ENCODE measurements at places on chromosomes 3 and 15.

DNA sequence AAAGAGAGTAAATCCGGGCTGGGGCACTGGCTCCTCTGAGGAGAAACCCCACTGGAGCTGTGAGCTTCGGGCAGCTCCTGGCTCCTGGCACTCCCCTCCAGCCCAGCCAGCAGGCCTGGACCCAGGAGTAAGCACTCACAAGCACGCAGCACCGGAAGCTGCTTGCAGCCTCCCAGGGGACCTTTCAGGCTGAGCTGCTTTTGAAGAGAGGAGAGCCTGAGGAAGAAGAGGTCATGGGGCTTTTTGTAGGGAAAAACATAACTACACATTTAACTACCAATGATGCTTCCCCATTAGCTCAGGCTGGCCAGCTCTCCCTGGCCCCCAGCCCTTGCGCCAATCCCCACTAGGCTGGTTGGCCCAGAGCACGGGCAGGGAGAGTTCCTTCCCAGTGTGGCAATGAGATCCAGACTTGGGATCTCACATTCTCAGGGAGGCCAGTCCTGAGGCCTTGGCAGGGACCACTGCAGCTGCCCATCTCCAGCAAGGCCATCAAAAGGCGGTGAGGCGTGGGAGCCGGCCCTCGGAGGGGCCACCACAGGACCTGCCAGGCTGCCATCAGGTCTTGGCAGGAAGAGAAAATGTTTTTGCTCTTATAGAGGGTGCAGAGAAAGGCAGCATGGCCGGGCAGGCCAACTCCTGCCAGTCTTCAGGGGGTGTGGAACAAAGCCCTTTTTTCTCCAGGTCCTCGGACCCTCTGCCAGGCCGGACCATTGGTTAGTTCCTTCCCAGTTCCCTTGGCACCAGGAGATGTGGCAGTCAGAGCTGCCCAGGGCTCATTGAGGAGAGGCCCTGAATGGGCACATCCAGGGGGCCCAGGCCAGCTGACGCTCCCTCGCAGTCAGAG is 41.5 kb upstream of the MFGE8 start:
- peak; percentile 30 for DNase-seq

DNA sequence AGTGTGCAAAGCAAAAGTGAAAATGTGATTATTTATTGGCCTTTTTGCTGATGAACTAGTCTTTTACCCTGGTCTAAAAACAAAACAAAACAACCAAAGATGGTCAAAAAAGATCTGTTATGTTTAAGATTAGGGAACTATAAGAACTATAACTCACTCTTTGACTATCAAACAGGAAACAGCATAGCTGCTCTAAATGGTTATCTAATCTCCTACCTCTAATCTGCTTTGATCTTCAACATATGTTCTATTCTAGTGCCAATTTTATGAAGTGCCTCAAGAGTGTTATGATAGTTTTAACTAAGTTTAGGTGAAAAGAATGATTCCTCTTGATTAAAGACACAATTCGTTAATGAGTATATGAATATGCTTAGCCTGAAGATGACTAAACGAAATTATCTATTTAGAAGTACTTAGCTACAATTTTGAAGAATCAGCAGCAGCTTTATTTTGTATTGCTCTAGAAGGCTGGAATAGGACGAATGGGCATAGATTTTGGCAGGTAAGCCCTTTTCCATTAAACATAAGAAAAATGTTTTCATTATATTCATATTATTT is 46.0 kb downstream of the SETD2 start:
- no peak for DNase-seq

GRCh38 chr3:172065527-172065926 is 26.1 kb downstream of the FNDC3B start:
- DNase-seq: peak; percentile 62

DNA sequence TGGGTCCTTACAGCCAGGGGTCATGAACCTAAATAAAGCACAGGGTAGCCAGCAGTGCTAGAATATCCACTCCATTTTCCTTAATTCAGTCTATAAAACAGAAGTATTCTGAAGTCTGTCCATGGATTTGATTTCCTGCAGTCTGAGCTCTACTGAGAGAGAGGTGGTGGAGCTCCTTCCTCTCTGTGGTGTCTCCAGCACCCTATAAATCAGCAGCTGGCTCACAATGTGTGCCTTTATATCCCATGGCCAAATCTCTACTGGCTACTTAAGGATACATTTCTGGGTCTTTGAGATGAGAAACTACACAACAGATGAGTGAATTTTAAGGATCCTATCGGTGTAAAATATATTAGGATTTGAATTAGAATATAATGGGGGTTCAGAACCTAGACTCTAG is 339.9 kb upstream of the RBMS3 start:
- no peak for DNase-seq

DNA sequence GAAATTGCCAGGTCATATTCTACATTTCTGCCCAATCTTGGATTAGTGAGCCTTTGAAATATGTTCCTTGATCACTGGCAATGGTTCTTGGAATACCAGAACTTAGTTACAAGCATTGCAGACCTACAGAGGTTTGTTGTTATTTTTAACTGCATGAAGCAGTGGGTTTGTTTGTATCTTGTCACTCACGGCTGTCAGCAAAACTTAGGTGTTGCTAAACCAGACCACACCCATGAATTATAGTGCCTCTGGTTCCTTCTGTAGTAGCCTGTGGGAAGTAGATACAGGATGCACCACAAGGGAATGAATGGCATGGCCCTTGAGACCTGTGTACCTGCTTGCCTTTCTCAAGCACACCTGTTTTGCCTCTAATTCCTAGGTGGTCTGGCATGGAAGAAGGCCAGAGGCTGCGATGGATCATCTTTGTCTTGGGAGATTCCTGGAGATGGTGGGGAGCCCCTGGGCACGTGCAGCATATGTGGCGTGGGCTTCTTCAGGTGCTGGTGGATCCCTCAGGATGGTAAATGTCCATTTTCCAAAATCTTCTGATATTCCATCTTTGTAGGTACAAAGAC is 138.8 kb downstream of the SNRPN start:
- DNase-seq: no peak

GRCh38 chr3:177883957-177884356 is 652.3 kb upstream of the KCNMB2 start:
- no peak for DNase-seq

DNA sequence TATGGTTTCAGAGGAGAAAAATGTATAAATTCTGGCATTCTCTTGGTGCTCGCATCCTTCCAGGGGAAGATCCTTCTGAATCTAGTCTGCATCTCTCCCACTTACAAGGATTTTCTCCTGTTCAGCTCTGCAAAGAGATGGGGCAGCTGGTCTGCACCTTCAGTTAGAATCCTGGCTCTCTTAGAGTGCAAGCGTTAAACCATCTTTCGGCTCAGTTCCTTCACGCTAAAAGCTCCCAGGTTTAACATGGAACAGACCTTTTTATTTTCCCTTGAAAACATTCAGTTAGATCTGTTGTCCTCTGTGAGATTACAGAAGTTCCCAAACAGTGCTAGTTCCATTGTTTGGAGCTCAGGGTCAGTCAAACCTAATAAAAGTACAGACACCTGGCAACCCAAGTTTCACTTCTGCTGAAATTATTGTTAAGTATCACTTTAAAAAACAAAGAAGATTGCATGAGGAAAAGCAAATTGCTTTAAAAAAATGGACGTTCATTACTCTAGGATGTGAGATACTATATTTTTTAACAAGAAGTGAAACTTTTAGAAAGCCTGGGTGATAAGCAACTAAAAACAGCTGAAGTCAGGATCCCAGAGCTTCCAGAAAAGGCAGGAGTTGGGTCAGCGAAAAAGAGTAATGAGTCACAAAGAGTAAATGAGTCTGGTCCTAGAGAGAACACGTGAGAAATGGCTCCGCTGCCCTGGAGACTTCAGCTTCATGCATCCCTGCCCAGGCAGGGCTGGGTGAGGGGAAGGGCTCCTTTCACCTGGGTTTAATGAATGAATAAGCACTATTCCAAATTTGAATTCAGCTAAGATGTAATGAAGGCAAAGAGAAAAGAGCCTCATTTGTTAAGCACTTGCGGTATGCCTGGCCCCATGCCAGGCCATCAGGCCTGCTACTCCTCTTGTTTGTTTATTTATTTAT is 63.3 kb downstream of the ABTB1 start:
- DNase-seq: no peak

DNA sequence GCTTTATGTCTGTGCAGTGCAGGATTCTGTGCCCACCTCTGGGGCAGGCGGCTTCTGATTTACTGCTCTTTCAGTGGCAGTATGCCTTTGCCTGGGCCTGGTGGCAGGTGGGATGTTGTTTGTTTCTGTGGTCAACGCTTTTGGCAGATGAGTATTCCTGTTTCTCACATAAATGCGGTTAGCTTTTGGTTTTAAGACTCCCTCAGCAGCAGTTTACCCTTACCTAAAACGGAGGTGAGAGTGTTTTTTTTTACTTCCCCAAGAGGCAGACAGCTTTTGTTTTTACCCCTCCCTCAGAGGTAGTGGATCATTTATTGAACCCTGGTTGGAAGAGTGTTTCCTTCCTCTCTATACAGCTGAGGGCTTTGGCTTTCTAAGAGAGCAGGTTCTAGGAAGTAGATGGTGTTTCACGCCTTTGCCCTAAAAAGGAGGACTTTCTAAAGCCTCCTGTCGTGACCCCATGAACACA is 134.1 kb upstream of the PLSCR5 start:
- no peak for DNase-seq

GRCh38 chr15:39786447-39787056 is 3.9 kb upstream of the FSIP1 start:
- DNase-seq: no peak

DNA sequence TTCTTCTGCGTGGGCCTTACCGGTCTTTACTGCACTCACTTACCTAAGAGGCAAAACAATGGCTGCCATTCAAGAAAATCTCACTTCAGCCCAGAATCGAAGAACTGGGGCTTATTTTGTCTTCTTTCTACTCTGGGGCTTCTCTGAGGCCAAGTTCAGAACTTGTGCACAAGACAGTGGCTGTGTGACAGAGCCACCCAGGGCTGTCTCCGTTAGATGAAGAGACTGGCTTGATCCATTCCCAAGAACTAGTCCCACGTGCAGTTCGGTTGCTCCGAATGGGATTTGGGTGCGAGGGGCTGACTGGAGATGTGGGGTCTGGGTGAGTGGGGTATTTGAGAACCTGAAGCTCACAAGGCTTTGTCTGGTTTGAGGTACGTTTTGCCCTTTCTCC is 795 bp upstream of the TCF12 start:
- no peak for DNase-seq

- DNase-seq: no peak
Measured at GRCh38 chr3:69998759-69999139, 784 bp upstream of the SAMMSON start.

DNA sequence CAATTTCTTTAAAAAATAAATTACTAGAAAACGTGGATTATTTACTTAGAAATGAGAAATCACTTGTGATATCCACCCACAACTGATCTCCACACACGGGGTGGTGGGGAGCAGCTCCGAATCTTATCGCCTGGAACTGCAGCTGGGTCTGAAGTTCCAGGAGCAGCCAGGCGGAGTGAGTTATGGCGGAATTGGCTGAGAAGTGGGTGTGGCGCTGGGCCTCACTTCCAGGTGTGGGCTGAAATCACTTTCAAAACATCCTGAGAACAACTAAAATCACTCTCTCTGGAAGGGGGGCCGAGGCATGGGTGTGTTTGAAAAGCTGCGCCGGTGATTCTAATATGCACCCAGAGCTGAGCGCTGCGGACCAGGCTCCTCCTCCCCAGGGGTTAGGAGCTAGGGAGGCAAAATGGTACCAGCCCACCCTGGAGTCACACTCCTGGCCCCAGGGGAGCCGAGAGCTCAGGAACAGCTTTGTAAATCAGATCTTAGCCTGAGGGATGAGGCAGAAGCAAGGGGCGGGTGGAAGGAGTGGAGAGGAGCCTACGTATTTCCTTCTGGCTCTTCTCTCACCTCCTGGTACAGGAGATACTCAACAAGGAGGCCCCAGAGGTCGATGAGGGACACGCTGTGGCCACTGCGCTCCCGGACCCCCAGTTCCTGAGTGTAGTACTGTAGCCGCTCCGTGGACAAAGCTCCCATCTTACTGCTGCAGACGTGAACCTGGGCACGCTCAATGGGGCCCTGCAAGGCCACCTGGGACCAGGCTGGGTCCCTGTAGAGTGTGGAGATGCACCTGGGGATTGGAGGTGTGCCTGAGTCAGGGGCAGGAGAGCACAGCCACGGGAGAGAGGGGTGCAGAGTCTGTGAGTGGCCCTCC is 9.6 kb downstream of the PLA2G4F start:
- no peak for DNase-seq

DNA sequence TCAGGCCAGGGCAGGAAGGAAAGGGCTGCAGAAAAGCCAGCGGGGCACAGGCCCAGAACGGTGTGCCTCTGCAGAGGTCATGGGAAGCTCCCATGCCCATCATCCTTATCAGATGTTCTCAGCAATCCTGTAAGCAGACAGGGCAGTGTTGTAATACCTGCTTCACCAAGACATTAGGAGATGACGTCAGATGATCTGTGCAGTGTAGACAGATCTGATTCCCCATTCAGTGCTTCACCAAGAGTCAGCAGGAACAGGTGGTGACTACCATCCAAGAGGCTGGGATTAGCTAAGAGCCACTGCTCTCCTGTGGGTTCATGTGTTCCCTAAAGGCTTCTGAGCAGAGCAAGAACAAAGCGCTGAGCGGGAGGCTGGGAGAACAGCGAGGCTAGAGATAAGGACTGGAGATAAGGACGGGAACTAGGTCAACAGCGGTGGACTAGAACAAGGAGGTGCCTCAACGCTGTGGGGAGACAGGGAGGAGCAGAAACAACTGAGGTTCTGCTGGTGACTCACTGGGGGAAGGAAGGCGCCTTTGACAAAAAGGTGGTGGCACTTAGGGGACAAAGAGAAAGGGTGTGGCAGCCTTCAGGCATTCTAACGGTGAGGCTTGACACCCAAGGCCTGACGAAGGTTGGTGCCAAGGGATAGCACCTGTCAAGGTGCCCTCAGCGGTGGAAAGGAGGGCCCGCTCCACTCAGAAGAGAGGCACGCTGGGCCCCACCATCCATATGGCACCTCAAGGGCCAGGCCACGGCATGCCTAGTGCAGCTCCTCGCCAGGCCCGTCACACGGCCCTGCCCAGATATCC is 28.4 kb downstream of the CCDC12 start:
- DNase-seq: no peak

DNA sequence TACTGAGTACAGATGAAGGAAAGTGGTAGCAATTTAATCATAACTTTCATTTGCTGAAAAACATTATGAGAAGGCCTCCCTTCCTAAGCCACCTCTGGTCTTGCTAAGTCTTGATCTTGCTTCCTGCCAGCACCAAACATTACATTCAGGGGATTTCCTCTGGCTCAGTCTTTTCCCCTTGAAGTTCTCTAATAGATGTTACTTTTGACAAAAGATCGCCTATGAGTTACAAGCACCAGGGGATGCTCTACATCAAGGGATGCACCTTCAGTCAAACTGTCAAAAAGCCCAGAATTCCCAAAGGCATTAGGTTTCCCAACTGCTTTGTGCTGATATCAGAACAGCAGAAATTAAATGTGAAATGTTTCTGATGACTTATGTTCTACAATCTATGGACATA is 47.3 kb downstream of the AQP9 start:
- DNase-seq: no peak

DNA sequence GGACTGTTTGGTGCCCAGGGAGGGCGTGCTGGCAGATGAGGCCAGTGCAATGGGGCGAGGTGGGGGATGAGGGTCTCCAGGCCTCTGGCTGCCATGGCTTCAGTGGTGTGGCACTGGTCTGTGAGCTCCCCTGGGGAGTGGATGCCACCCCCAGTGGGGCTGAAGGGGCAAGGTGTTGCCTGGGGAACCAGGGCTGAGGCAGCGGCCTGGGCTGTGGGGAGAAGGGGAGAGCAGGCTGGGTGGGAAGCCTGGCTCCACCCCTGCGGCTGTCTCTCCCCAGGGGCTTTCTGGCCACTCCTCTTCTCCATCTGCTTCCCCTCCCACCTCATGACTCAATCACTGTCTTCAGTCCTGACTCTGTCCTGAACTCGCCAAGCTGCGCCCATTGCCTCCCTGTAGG is 88.4 kb upstream of the TLE3 start:
- no peak for DNase-seq

GRCh38 chr15:74614744-74615507 is 710 bp upstream of the CLK3 start:
- peak; percentile 92 for DNase-seq
